ENCODE measurements at places on chromosomes 4 and X.

DNA sequence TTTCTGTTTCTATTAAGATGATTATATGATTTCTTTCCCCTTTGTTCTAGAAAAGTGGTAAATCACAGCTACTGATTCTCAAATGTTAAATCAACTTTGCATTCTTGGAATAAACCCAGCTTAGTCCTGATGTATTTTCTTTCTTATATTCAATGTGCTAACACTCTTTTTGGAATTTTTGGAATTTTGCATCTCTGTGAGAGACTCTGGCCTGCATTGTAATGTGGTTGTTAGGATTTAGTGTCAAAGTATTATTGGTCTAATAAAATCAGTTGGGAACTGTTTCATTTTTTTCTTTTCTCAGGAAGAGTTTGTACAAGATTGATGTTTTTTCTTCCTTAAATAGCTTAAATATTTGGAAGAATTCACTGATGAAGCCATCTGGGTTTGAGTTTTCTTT is 109.6 kb downstream of the KIT start:
- no peak overlapping the region for H3K4me3 ChIP-seq
- DNase-seq, result no peak
- H3K4me1 ChIP-seq, result no peaks in the 10 kb centered on the region
- no peaks in the 10 kb centered on the region for H3K36me3 ChIP-seq

- no peaks in the 10 kb centered on the region for H3K27me3 ChIP-seq
- peaks cover 9% of the 10 kb centered on the region for H3K4me1 ChIP-seq
- H3K4me3 ChIP-seq, result peak overlapping the region; percentile 19
- H3K27ac ChIP-seq, result no peak overlapping the region
- no peaks in the 10 kb centered on the region for H3K36me3 ChIP-seq
These were observed 107.8 kb downstream of the NHSL2 start for GRCh38 chrX:72018277-72019112.

DNA sequence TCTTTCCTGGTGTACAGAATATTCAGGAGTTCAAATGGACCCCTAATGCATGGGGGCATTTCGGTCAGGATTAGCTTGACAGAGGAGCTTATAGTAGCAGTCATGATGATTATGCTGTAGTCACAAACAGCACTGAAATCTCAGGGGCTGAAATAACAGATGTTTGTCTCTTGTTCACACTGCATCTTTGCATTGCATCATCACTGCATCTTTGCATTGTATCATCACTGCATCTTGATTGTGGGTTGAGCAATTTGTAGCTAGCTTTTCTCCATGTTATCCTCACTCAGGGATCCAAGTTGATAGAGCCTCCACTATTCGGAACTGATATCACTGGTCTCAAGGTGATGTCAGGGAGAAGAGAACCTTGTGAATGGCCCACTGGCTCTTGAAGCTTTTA is 160.9 kb downstream of the GATB start:
- no peaks in the 10 kb centered on the region for H3K4me1 ChIP-seq
- DNase-seq, result no peak
- no peak overlapping the region for H3K4me3 ChIP-seq

DNA sequence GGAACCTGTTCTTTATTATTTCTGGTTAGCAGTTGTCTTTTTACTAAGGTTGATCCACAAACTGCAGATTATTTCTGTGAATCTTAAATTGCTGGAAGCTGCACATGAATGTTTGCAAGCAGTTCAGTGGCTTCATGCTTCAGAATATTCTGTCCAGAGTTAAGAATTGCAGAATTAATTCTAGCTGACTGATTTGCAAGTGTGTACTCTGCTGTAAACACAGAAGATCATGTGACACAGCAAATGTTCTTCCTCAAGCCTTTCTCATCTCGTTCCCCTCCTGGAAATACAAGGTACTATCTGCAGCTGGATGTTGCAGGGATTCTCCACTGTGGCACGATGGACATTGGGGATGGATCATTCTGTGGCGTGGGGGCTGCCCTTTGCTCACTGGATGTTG is 16.8 kb upstream of the CLTRN start:
- no peak overlapping the region for H3K4me3 ChIP-seq
- DNase-seq, result no peak
- no peaks in the 10 kb centered on the region for H3K27me3 ChIP-seq
- H3K27ac ChIP-seq, result no peak overlapping the region
- H3K36me3 ChIP-seq, result no peaks in the 10 kb centered on the region
- no peaks in the 10 kb centered on the region for H3K4me1 ChIP-seq

DNA sequence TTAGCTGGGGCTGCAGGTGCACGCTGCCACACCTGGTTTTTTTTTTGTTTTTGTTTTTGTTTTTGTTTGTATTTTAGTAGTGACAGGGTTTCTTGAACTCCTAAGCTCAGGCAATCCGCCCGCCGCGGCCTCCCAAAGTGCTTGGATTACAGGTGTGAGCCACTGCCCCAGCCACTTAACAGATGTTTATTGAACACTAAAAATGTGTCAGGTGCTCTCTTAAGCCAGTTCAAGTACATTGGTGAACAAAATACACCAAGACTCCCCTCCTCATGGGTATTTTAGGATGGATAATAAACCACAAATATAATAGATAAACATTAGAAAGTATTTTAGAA is 69.9 kb downstream of the TRAPPC11 start:
- H3K36me3 ChIP-seq, result no peaks in the 10 kb centered on the region
- no peaks in the 10 kb centered on the region for H3K27me3 ChIP-seq
- no peak for DNase-seq
- H3K4me3 ChIP-seq, result no peak overlapping the region
- peaks cover 1% of the 10 kb centered on the region for H3K4me1 ChIP-seq

DNA sequence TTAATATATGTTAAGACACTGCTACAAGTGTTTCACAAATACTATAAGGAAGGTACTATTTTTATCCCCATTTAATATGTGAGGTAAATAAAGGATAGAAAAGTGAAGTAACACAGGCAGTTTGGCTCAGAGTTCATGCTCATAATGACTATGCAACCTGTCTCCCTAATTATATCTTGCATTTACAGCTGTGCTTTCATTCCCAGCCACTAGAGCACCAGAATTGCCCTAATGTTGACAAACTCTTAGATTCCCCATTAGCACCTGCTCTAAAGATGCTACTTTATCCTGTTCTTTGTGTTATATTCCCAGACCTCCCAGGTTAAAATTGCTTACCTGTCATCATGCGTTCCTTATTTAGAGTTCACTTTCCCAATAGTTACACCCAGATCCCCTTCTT is 833.6 kb downstream of the CCSER1 start:
- H3K4me1 ChIP-seq, result no peaks in the 10 kb centered on the region
- H3K27me3 ChIP-seq, result no peaks in the 10 kb centered on the region
- no peak overlapping the region for H3K27ac ChIP-seq
- no peaks in the 10 kb centered on the region for H3K36me3 ChIP-seq

- H3K4me3 ChIP-seq, result no peak overlapping the region
- H3K4me1 ChIP-seq, result no peaks in the 10 kb centered on the region
- no peak overlapping the region for H3K27ac ChIP-seq
- no peaks in the 10 kb centered on the region for H3K27me3 ChIP-seq
- DNase-seq, result no peak
- H3K36me3 ChIP-seq, result no peaks in the 10 kb centered on the region
These were observed 332.0 kb downstream of the TENM3 start for GRCh38 chr4:182575225-182575624.

GRCh38 chrX:103404231-103405008 is 28.1 kb downstream of the BEX3 start:
- peak overlapping the region; percentile 64 for H3K4me3 ChIP-seq
- no peaks in the 10 kb centered on the region for H3K36me3 ChIP-seq
- no peaks in the 10 kb centered on the region for H3K27me3 ChIP-seq

DNA sequence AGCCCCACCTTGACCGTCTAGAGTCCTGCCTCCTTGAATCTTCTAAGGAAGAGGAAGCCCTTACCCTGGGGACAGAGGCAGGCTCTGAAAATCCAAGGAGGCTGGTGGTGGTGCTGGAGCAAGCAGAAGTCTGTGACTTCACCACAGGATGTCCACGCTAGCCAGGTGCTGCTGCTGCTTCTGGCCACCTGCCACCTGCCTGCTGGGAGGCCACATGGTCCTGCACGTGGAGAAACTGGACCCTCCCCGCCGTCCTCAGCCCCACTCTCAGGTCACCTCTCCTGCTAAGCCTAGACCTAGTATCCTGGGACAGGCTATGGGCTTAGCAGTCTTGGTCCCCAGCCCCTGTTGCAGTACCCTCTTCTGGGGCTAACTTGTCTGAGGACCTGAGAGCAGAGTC is 15.8 kb downstream of the TMEM31 start:
- no peak for DNase-seq
- H3K4me1 ChIP-seq, result no peaks in the 10 kb centered on the region
- no peak overlapping the region for H3K27ac ChIP-seq
- H3K36me3 ChIP-seq, result no peaks in the 10 kb centered on the region
- no peak overlapping the region for H3K4me3 ChIP-seq
- no peaks in the 10 kb centered on the region for H3K27me3 ChIP-seq

- DNase-seq, result peak; percentile 79
- H3K4me1 ChIP-seq, result peaks cover 70% of the 10 kb centered on the region
- H3K4me3 ChIP-seq, result peak overlapping the region; percentile 7
- H3K36me3 ChIP-seq, result no peaks in the 10 kb centered on the region
- peak overlapping the region; percentile 100 for H3K27ac ChIP-seq
These were observed 16.0 kb upstream of the TLR8 start for GRCh38 chrX:12890467-12890866.

- H3K36me3 ChIP-seq, result no peaks in the 10 kb centered on the region
- no peak overlapping the region for H3K27ac ChIP-seq
- DNase-seq, result no peak
- no peaks in the 10 kb centered on the region for H3K27me3 ChIP-seq
- H3K4me1 ChIP-seq, result no peaks in the 10 kb centered on the region
- no peak overlapping the region for H3K4me3 ChIP-seq
These were observed 51.4 kb downstream of the SGMS2 start for GRCh38 chr4:107876099-107876498.

DNA sequence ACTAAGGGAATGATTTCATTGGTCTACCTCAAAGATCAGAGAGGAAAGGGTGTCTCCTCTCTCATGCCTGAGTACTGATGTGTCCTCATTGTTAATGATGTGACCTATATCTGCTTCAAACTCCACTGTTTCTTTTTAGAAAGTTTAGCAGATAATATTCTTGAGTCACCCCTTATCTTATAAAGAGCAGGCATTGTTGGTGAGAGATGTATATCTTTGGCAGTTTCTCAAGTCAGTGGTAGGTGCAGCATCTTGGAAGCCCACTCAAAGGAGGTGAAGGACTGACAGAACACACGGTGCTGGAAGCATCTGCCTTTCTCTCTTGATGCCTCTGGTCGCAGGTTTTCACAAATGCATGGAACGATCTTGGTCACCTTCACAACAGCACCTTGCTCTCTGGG is 71.2 kb downstream of the ZNF518B start:
- no peaks in the 10 kb centered on the region for H3K4me1 ChIP-seq
- no peak overlapping the region for H3K27ac ChIP-seq
- no peak for DNase-seq
- no peaks in the 10 kb centered on the region for H3K36me3 ChIP-seq
- H3K4me3 ChIP-seq, result no peak overlapping the region

GRCh38 chrX:39676434-39676833 is 421.3 kb downstream of the BCOR start:
- no peak overlapping the region for H3K27ac ChIP-seq
- H3K4me3 ChIP-seq, result no peak overlapping the region
- no peaks in the 10 kb centered on the region for H3K4me1 ChIP-seq
- no peaks in the 10 kb centered on the region for H3K27me3 ChIP-seq

DNA sequence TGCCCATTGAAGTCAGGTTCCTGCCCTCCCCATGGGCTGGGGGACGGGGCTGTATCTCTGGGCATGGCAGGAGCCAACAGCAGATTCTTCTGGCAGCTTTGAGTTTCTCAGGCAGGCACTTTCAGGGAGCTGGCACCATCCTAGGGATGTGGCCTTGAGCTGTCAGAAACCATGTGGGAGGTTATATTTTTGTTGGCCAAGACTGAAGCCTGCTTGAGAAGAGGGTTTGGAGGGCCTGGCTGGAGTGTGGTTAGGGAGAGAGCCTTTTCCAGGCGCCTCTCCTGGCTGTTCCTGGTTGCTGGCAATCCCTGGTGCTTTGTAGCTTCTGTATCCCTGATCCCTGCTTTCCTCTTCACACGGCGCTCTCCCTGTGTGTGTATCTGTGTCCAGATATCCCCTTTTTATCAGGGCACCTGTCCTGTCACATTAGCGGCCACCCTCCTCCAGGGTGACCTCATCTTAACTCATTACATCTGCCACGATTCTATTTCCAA is 30.6 kb upstream of the SORCS2 start:
- no peak for DNase-seq
- no peak overlapping the region for H3K27ac ChIP-seq
- H3K27me3 ChIP-seq, result peaks cover 96% of the 10 kb centered on the region
- H3K4me3 ChIP-seq, result no peak overlapping the region
- H3K36me3 ChIP-seq, result no peaks in the 10 kb centered on the region

DNA sequence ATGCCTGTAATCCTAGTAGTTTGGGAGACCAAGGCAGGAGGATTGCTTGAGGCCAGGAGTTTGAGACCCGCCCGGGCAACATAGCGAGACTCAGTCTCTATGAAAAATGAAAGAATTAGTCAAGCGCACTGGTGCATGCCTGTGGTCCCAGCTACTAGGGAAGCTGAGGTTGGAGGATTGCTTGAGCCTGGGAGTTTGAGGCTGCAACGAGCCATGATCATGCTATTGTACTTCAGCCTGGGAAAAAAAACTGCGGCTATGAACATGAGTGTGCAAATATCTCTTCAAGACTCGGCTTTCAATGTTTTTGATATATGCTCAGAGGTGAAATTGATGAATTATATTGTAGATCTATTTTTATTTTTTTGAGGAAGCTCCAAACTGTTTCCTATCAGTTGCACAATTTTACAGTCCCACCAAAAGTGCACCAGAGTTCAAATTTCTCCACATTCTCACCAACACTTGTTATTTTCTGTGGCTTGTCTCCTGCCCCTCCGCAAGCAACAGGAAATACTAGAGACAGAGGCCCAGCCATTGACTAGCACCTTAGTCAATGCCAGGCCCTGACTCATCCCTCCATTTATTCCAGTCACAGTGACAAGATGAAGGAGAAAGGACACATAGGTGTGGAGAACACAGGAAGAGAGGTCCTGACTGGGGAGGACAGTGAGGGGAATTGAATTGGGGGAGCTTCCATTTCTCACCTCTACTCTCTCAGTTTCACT is 33.1 kb upstream of the ZNF41 start:
- H3K4me3 ChIP-seq, result no peak overlapping the region
- H3K36me3 ChIP-seq, result no peaks in the 10 kb centered on the region
- no peak for DNase-seq
- H3K27ac ChIP-seq, result no peak overlapping the region

DNA sequence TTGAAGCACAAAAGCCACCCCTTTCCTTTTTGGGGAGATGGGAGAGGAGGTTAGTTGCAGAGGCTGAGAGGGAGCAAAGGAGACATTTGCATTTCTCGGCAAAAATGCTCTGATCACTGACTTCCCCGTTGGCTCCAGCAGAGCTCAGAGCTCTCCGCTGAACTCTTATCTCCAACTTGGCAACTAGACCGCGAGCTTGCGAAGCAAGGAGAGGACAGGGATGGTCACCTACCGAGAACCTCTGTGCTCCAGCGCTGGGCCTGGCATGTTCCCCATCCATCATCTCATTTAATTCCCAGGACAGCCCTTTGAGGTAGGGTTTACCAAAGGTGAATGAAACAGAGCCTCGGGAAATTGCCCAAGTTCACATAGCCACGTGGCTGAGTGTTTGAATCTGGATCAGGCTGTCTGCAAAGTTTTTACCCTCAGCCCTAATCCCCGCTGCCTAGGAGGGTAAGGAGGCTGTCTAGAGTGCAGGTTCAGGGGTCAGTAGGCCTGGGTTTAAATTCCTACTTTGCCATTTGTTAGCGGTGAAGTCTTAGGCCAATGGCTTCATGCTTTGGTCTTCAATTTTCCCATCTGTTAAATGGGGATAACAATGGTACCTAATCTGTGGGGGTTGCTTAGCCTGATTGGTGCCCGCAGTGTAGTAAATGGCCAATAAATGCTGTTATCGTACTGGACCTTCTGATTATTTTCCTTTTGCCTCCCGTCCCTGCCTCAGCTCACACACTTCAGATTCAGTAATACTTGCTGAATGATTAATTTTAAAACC is 3.8 kb upstream of the CITED1 start:
- H3K27me3 ChIP-seq, result peaks cover 25% of the 10 kb centered on the region
- no peak for DNase-seq
- H3K36me3 ChIP-seq, result no peaks in the 10 kb centered on the region

All from MM.1S (cell line).